Fibroblast of lung (primary cell): ENCODE measurements at places on chromosomes 13 and 19. TPM values are rescaled to one million over a fixed set of nuclear protein-coding genes. Genes with fewer than 3 reads are reported as not detected.

DNA sequence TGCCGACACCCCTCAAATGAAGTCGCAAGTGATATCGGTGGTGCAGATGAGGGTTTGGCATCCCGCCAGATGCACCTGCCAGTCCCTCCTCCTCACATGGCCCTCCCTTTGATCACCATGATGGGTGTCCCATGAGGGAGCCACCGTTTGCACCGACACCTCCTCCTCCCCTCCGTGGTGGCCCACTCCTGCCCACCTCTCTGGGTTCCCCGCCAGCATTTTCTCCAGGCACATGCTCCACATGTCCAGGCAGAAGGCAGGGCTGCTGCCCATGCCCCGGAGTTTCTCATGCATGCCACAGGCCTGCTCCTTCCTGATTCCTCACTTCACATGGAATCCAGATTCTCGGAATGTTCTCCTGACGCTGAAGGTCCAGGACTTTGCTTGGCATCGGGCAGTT, 49.3 kb downstream of the COL4A2 start:
- no peak for DNase-seq

DNA sequence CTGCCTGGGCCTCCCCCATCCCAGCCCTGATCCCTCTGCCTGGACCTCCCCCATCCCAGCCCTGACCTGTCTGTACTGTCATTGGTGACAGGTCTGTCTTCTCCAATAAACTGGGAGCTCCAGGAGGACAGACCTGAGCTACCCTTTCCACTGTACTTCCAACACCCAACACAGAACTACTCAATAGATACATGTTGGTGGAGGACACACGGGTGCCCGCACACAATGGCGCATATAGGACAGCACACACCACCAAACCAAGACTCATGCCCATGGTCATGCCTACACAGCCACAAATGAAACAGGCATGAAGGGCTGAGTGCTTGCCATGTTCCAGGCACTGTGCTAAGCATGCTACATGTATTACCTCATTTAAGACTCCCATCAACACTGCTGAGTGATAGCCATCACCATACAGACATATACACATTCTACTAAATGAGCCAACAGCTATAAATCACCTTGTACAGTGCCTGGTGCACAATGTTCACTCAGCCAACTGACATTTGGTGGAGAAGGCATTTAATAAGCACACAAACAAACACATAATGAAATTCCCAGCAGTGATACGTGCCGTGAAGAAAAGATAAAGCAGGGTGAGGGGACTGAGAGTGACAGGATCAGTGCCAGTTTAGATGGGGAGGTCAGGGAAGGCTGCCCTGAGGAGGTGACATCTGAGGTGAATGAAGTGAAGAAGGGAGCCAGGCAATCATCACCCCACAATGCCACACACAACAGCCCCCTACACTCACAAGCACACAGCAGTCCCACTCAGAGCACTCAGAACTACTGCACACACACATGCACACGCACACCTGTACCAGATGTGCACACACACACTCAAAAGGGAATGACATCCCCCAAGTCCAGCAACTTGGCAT, 857 bp downstream of the POU2F2 start:
- no peak for DNase-seq

DNA sequence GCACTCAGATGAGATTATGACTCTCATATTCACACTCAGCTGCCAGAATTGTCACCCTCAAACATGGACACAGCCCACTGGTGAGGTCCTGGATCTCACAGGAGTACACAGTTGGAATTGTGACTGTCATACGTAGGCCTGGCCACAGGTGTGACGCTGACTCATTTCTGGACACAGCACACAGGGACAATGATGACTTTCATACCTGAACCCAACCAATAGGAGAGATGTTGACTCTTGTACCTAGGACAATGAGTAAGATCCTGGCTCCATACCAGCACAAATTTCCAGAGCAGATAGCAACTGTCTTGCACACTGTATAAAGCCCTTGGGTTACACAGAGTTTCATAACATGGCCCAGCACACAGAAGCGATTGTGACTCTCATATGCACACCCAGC, 46.4 kb downstream of the ZNF85 start:
- no peak for DNase-seq

GRCh38 chr13:35983206-35983605, 148.0 kb downstream of the DCLK1 start:
- no peak for DNase-seq

GRCh38 chr13:36131222-36131930, at the start of gene DCLK1:
TSS of gene DCLK1 (minus strand) at chr13:36131382.
- DNase-seq = peak; percentile 31

DNA sequence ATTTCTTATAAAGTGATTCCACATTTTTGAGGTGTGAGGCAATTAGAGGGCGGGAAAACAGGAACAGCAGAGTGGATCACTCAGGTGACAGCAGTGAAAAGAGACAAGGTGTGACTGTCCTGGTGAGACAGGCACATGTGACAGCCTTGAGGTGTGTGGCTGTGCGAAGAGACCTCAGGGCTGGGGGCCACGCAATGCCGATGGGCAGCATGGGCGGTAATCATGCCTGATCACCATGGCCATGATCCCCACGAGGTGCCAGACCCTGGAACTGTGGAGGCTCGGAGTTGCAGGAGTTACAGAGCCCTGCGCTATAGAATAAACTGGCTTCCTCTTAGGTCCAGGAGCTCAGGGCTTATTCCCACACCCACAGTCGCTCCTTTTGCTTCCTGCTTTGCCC, 2.0 kb downstream of the SPACA6 start:
- no peak for DNase-seq

DNA sequence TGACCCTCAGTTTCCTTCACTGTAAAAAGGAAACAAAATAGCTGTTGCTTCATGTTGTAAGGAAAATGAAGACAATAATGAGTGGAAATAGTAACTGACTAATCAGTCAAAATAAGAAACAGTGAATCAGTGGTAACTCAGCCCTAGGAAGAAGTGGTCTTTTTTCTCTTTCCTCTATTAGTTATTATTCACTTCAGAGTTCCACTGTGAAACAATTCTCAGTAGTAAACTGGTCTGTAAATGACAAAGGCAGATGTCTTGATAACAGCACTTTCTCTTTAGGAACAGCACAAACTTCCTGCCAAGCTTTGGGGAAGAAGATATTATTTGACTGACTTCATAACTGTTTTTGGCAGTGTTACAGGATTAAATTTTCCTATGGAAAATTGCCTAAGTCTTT, 600.5 kb upstream of the KLHL1 start:
- no peak for DNase-seq

- no peak for DNase-seq
Measured at GRCh38 chr13:20157151-20157796, 3.6 kb downstream of the GJA3 start.

DNA sequence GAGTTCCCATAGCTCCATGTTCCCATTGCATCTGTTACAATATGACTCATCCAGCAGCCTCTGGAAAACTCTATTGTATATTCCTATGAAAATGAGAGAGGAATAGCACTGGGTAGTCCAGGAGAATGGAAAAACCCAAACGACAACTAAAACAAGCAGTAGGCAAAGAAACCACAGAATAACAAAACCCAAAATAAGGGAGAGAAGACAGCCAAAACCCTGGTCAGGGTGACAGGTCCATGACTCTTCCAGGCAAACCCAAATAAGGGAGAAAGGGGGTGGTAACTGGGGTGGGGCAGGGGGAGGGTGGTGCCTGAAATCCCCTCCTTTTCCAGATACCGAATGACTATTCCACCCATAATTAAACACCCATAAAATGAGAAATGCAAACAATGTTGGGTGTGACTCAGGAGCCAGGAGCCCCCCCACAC, 4.0 kb upstream of the ZNF8 start:
- DNase-seq = peak; percentile 65

DNA sequence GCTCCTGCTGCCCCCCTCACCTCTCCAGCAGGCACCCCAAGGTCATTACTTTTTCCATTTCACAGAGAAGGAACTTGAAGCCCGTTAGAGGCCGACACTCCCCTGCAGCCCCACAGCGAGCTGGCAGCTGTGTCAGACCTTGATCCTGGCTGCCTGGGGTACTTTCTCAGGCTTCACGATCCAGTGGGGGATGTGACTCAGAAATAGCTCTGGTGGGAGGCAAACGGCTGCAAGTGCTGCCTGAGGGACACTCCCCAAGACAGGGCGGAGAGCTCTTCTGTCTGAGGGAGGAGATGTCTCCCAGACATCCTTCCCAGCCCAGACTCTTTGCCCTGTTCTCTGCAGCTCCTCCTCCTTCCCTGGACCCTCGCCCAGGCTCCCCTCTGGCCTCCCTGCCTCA, 4.8 kb downstream of the TSKS start:
- DNase-seq = peak; percentile 79

- DNase-seq = no peak
Measured at GRCh38 chr19:888581-889385, 4.2 kb downstream of the MED16 start.

Gene TEX101
- not detected in 2 replicates for polyA plus RNA-seq

Gene SAE1
- polyA plus RNA-seq = 152 and 218 TPM in 2 replicates

GRCh38 chr19:23460656-23461055, 65.4 kb upstream of the ZNF91 start:
- DNase-seq = no peak

GRCh38 chr19:35596366-35596999, 10.5 kb downstream of the PMIS2 start:
- no peak for DNase-seq

Gene ZNF534
- polyA plus RNA-seq = 0.05 and 0.06 TPM in 2 replicates

DNA sequence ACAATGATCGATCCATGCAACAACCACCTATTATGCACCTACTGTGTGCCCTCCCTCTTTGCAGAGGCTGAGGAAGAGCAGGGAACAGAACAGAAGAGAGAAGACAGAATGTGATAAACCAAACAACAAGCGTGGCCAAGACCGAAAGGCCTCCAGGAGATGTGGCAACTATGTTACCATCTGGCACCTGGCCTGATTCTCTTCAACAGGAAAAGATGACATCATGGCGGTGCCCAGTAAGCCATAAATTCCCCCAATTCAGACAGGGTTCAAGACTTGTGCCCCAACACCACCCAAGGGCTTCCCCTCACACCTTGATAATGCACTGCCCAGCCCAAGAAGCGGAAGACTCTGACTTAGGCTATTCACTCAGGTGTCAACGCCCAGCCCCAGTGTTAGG, 44.3 kb downstream of the SLC7A1 start:
- DNase-seq = no peak

GRCh38 chr13:79227418-79227817, 178.6 kb downstream of the RBM26 start:
- no peak for DNase-seq

Gene ERCC1
- polyA plus RNA-seq = 49.3 and 69.6 TPM in 2 replicates

Gene MEIS3
- 18.5 and 30.5 TPM in 2 replicates for polyA plus RNA-seq
